Fibroblast of lung (primary cell): ENCODE measurements at places on chromosomes 7 and 10.

DNA sequence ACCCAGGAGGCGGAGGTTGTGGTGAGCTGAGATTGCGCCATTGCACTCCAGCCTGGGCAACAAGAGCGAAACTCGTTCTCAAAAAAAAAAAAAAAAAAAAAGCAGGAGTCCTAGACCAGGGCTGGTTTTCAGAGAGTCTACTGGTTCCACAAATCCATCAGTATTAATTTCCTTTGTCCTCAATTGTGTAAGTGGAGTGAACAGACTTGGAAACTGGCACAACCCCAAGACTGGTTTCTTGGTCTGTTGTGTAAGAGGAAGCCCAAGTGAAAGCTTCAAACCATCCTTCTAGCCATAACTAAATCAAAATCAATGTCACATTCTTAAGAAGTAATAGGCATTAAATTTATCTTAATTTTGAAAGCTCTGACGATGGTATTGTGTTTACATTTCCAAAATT lies 213.6 kb downstream of the DGKI start:
- no peaks in the 10 kb centered on the region for H3K36me3 ChIP-seq
- DNase-seq = peak; percentile 34
- H3K4me3 ChIP-seq = no peak overlapping the region
- no peaks in the 10 kb centered on the region for H3K27me3 ChIP-seq
- no peaks in the 10 kb centered on the region for H3K4me1 ChIP-seq
- H3K27ac ChIP-seq = no peak overlapping the region

- no peaks in the 10 kb centered on the region for H3K4me1 ChIP-seq
- DNase-seq = no peak
- H3K4me3 ChIP-seq = no peak overlapping the region
- H3K27ac ChIP-seq = no peak overlapping the region
- H3K36me3 ChIP-seq = no peaks in the 10 kb centered on the region
Measured at GRCh38 chr7:74070619-74070921, 13.0 kb upstream of the LIMK1 start.

DNA sequence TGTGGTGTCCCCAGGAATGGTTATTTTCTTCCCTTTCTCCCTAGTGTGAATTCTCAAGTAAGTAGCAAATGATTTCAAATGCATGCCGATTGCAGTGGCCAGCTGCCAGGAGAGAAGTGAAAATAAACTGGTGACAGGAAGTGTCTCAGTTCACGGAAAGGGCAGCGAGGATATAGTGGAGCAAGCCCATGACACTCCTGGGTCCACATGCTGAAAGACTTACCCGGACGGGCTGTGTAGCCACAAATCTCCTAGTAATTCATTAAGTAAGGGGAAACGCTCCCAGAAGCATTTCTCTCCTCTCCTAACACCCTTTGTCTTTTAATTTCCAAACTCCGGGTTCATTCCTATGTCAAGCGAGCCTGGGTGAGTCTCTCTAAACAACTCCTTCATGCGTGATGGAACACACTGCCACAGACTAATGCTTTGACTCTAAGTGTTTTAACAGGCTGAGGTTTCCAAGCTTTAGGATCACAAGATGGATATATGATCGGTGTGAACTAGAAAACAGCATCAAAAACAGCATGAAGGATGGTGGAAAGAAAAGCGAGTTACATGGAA lies 125.6 kb downstream of the CYP26A1 start:
- no peaks in the 10 kb centered on the region for H3K27me3 ChIP-seq
- H3K27ac ChIP-seq = no peak overlapping the region
- peak; percentile 54 for DNase-seq
- peak overlapping the region; percentile 8 for H3K4me3 ChIP-seq
- no peaks in the 10 kb centered on the region for H3K36me3 ChIP-seq

DNA sequence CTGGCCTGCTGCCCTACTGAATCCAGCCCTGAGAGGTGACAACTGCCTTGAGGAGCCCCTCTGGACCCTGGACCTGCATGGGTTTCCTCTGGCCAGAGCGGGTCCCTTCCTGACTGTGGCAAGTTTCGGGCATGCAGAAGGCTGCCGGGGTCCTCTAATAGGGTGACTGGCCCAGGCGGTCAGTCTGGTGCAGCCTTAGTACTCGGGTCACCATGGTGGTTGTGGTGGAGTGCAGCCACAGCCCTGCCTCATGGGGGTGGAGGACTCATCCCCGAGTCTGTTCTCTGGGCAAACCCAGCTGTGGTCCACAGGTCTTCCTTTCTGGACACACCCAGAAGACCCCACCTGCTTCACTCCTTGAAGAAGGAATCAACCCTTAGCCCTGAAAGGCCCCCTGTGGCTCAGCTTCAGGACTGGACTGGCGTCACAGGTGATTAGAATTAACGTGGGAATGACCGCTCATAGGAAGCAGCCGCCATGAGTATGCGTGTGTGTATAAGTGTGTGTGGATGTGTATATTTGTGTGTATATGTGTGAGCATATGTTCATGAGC lies 28.7 kb downstream of the RAMP3 start:
- H3K4me1 ChIP-seq = no peaks in the 10 kb centered on the region
- no peak overlapping the region for H3K27ac ChIP-seq
- H3K4me3 ChIP-seq = no peak overlapping the region
- DNase-seq = no peak
- no peaks in the 10 kb centered on the region for H3K36me3 ChIP-seq
- no peaks in the 10 kb centered on the region for H3K27me3 ChIP-seq

- H3K27ac ChIP-seq = no peak overlapping the region
- H3K36me3 ChIP-seq = no peaks in the 10 kb centered on the region
- H3K27me3 ChIP-seq = no peaks in the 10 kb centered on the region
- peak; percentile 32 for DNase-seq
Measured at GRCh38 chr10:101388676-101389276, 34.8 kb downstream of the BTRC start.

GRCh38 chr7:144517749-144518148 lies 114.3 kb upstream of the NOBOX start:
- H3K27ac ChIP-seq = no peak overlapping the region
- no peaks in the 10 kb centered on the region for H3K27me3 ChIP-seq
- H3K4me3 ChIP-seq = no peak overlapping the region
- no peak for DNase-seq
- H3K36me3 ChIP-seq = no peaks in the 10 kb centered on the region

DNA sequence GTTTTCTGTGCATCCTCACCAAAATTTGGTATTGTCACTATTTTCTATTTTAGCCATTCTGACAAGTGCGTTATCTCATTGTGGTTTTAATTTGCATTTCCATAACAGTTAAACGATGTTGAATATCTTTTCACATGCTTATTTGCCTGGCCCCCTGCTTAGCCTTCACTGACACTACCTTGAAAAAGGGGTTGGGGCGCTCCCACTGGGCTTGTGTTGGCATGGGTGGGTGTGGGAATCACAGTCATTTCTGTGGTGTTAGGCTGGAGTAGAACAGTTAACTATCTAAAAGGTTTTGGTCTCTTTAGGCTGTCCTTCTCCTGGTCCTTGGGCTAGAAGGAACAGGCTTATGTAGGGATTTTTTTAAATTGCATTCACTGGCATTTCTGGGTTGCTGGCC lies 72.2 kb upstream of the TMEM140 start:
- no peak for DNase-seq
- H3K4me1 ChIP-seq = no peaks in the 10 kb centered on the region
- no peaks in the 10 kb centered on the region for H3K27me3 ChIP-seq
- no peak overlapping the region for H3K4me3 ChIP-seq
- H3K27ac ChIP-seq = no peak overlapping the region
- H3K36me3 ChIP-seq = no peaks in the 10 kb centered on the region

- H3K27ac ChIP-seq = no peak overlapping the region
- H3K27me3 ChIP-seq = no peaks in the 10 kb centered on the region
- H3K4me1 ChIP-seq = no peaks in the 10 kb centered on the region
- DNase-seq = no peak
- no peak overlapping the region for H3K4me3 ChIP-seq
Measured at GRCh38 chr7:134059921-134060320, 67.2 kb upstream of the LRGUK start.

- no peak for DNase-seq
- no peaks in the 10 kb centered on the region for H3K4me1 ChIP-seq
- no peak overlapping the region for H3K4me3 ChIP-seq
- H3K27me3 ChIP-seq = no peaks in the 10 kb centered on the region
Measured at GRCh38 chr10:35368485-35369048, 32.3 kb downstream of the CCNY start.

DNA sequence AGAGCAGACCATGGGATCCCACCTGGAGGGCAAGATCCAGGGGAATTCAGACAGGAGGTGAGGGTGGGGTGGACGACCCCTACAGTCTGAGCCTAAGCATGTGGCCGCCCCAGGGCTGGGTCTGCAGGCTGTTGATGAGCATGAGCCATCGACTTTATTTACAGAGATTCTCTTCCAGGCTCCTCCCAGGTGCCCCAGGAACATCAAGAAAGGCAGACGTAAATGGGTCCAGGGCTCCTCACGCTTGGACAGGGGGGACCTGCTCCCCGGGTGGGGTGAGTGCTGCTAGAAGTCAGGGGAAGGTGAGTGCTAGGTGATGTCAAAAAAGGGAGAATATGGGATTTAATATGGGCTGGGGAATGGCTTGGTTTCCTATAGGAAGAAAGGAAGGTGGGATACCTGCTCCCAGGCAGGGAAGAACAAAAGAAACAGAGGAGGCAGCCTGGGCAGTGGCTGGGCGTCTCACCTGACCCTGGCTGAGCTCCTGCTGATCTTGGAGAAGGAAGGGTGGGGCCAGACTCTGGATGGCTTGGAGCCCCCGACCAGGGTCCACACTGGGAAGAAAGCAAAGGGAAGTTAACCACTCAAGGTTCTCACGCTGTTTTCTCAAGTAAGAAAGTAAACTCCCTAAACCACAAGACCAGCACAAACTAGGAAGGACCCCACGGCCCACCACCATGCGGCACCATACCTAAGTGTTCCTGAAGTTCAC lies 162.1 kb upstream of the SHH start:
- H3K4me1 ChIP-seq = no peaks in the 10 kb centered on the region
- H3K27ac ChIP-seq = no peak overlapping the region
- H3K4me3 ChIP-seq = no peak overlapping the region

DNA sequence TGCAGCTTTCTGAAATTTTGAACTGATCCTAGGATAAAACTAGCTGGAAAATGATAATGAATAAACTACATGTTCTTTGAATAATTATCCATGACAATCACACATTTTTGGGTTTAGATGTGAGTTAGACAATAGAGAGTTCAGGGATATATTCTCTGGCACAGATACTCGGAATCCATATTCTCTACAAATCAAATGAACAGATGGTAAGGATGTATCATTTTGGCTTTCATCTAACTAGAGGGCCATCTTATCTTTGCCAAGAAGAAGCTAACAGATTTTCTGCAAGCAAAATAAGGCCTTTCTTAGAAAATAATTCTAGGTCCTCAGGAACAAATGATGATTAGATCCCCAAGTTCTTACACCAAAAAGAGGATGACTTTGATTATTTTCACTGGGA lies 355.9 kb upstream of the C7orf33 start:
- H3K27me3 ChIP-seq = no peaks in the 10 kb centered on the region
- no peaks in the 10 kb centered on the region for H3K36me3 ChIP-seq
- H3K4me3 ChIP-seq = no peak overlapping the region
- DNase-seq = no peak
- no peaks in the 10 kb centered on the region for H3K4me1 ChIP-seq

DNA sequence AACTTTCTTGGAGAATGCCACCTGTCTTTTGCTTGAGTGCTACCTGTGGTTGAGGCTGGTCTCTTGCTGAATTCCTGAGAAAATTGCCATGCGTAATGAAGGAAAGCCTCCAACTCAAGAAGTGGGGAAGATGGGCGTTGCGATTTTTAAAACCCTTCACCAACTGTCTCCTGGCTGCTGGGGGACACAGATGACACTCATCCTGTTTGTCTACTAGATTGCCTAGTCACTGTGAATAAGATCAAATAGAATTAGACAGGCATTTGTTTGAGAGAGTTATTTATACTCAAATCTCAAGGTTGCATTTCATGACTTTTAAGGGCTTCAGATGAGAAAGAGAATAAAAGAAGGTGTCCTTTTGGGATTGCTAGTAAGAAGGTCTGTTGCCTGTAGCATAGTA lies 84.3 kb upstream of the MTPN start:
- no peaks in the 10 kb centered on the region for H3K4me1 ChIP-seq
- no peak overlapping the region for H3K27ac ChIP-seq
- H3K4me3 ChIP-seq = no peak overlapping the region
- no peaks in the 10 kb centered on the region for H3K27me3 ChIP-seq
- DNase-seq = no peak

GRCh38 chr10:17544465-17544864 lies 72.7 kb downstream of the HACD1 start:
- no peak for DNase-seq
- H3K27me3 ChIP-seq = no peaks in the 10 kb centered on the region
- no peak overlapping the region for H3K4me3 ChIP-seq
- no peaks in the 10 kb centered on the region for H3K4me1 ChIP-seq

GRCh38 chr7:106059556-106059955 lies 52.6 kb downstream of the SYPL1 start:
- no peak for DNase-seq
- H3K27ac ChIP-seq = no peak overlapping the region
- peaks cover 2% of the 10 kb centered on the region for H3K27me3 ChIP-seq
- H3K36me3 ChIP-seq = no peaks in the 10 kb centered on the region

- no peak overlapping the region for H3K4me3 ChIP-seq
- H3K27ac ChIP-seq = no peak overlapping the region
- no peaks in the 10 kb centered on the region for H3K4me1 ChIP-seq
- H3K27me3 ChIP-seq = no peaks in the 10 kb centered on the region
Measured at GRCh38 chr10:25113191-25114035, 61.4 kb upstream of the GPR158 start.

DNA sequence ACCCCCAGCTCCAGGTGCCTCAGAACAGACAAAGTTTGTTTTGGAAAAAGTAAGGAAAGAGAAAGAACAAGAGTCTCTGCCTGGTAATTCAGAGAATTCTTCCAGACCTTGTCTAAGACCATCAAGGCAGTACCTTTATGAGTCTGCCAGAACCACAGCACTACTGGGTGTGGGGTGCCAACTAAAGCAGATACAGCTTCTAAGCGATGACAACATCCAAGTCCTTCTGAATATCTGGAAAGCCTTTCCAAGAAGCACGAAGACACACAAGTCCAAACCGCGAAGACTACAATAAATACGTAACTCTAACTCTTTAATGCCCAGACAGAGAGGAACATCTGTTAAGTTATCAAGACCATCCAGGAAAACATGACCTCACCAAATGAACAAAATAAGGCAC lies 94.3 kb downstream of the SIRT1 start:
- peaks cover 2% of the 10 kb centered on the region for H3K4me1 ChIP-seq
- H3K36me3 ChIP-seq = peaks cover 15% of the 10 kb centered on the region
- no peak overlapping the region for H3K4me3 ChIP-seq
- no peaks in the 10 kb centered on the region for H3K27me3 ChIP-seq

- no peak for DNase-seq
- no peaks in the 10 kb centered on the region for H3K27me3 ChIP-seq
- H3K27ac ChIP-seq = no peak overlapping the region
Measured at GRCh38 chr10:1022413-1022812, 3.2 kb downstream of the IDI2 start.

GRCh38 chr10:79159785-79160184 lies 91.0 kb downstream of the ZMIZ1 start:
- H3K27me3 ChIP-seq = no peaks in the 10 kb centered on the region
- H3K36me3 ChIP-seq = peaks cover 9% of the 10 kb centered on the region
- H3K4me3 ChIP-seq = no peak overlapping the region
- H3K4me1 ChIP-seq = peaks cover 65% of the 10 kb centered on the region
